ENCODE measurements at places on chromosomes 6 and 20. TPM values are rescaled to one million over a fixed set of nuclear protein-coding genes. Genes with fewer than 3 reads are reported as not detected.

GRCh38 chr6:31063906-31064435 is 48.4 kb downstream of the C6orf15 start:
- no peaks in the 10 kb centered on the region for H3K4me1 ChIP-seq
- H3K27ac ChIP-seq, result no peak overlapping the region
- H3K4me3 ChIP-seq, result no peak overlapping the region
- no peaks in the 10 kb centered on the region for H3K36me3 ChIP-seq
- no peak for DNase-seq

Gene TCF15
- total RNA-seq, result not detected

- H3K36me3 ChIP-seq, result no peaks in the 10 kb centered on the region
- no peaks in the 10 kb centered on the region for H3K4me1 ChIP-seq
- no peaks in the 10 kb centered on the region for H3K27me3 ChIP-seq
- H3K27ac ChIP-seq, result no peak overlapping the region
- no peak overlapping the region for H3K4me3 ChIP-seq
Measured at GRCh38 chr20:44357555-44358125, 2.1 kb downstream of the HNF4A start.

- no peak overlapping the region for H3K4me3 ChIP-seq
- no peak for DNase-seq
- H3K27ac ChIP-seq, result no peak overlapping the region
- no peaks in the 10 kb centered on the region for H3K27me3 ChIP-seq
Measured at GRCh38 chr6:42860481-42860880, 18.9 kb upstream of the RPL7L1 start.

Gene RRAGD
- total RNA-seq, result 4.4 TPM

Gene RAD21L1
- not detected for total RNA-seq

Gene CRISP2
- total RNA-seq, result not detected

Gene OLIG3
- total RNA-seq, result not detected
